IPS DF 6.9 (cell line): ENCODE measurements at places on chromosomes 3 and 15.

GRCh38 chr15:53716909-53717876 lies 42.3 kb downstream of the WDR72 start:
- no peak overlapping the region for H3K27ac ChIP-seq
- no peaks in the 10 kb centered on the region for H3K27me3 ChIP-seq
- no peak for DNase-seq
- no peaks in the 10 kb centered on the region for H3K4me1 ChIP-seq
- H3K36me3 ChIP-seq, result no peaks in the 10 kb centered on the region

DNA sequence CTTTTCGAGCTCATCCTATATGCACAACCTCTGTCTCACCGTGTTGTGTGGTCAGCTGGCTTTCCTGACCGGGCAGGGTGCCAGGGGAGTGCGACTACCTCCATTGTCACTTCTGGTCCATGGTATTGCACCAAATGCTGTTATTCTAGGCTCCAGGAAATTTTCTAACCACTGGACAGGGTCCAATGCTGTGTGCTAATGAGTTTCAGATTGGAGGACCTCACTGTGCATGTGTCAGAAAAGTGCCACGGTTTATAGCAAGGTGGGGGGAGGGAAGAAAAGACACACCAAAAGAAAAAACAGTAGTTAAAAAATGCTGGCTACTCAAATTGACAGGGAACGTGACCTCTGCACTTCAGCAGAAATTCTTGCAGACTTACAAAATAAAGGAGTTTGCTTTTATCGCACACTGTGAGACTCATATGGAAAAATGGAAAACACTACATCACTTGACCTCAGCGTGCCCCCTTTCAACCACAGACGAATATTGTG lies 480.1 kb downstream of the FOXP1 start:
- no peak overlapping the region for H3K27ac ChIP-seq
- H3K4me1 ChIP-seq, result 0 out of 2 replicates have a peak, but pooled peaks cover 1% of the 10 kb centered on the region
- no peaks in the 10 kb centered on the region for H3K36me3 ChIP-seq
- no peaks in the 10 kb centered on the region for H3K27me3 ChIP-seq
- H3K4me3 ChIP-seq, result no peak overlapping the region

- H3K4me1 ChIP-seq, result peaks cover 2% of the 10 kb centered on the region; the same call in 1 of the 2 replicates
- no peaks in the 10 kb centered on the region for H3K36me3 ChIP-seq
- H3K27ac ChIP-seq, result no peak overlapping the region
- no peak overlapping the region for H3K4me3 ChIP-seq
Measured at GRCh38 chr15:70036585-70037291, 61.0 kb downstream of the TLE3 start.

DNA sequence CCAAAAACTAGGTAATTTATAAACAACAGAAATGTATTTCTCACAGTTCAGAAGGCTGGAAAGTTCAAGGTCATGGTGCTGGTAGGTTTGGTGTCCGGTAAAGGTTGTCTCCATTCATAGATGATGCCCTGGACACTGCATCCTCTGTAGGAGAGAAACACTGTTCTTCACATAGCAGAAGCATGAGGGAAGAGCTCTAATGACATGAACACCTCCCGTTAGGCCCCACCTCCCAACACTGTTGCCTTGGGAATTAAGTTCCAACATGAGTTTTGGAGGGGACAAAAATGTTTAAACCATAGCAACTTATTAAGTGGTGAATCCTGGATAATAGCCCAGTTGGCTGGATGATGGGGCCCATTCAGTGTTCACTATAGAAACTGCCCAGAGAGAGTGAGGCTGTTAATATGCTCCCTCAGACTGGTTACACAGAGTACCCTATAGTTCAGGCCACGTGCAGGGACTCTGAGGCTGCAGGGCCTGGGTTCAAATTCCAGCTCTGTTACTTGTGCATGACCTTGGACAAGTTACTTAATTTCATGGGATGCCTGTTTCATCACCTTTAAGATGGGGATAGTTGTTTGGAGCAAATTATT lies 37.0 kb downstream of the CCNL1 start:
- no peak for DNase-seq
- no peaks in the 10 kb centered on the region for H3K27me3 ChIP-seq
- H3K4me1 ChIP-seq, result no peaks in the 10 kb centered on the region
- H3K4me3 ChIP-seq, result no peak overlapping the region

- no peak for DNase-seq
- H3K27me3 ChIP-seq, result no peaks in the 10 kb centered on the region
- no peak overlapping the region for H3K27ac ChIP-seq
- H3K4me1 ChIP-seq, result no peaks in the 10 kb centered on the region
- no peak overlapping the region for H3K4me3 ChIP-seq
Measured at GRCh38 chr3:11389386-11390268, 117.4 kb downstream of the ATG7 start.

- no peaks in the 10 kb centered on the region for H3K27me3 ChIP-seq
- H3K4me3 ChIP-seq, result no peak overlapping the region
- DNase-seq, result no peak
- no peaks in the 10 kb centered on the region for H3K4me1 ChIP-seq
- no peaks in the 10 kb centered on the region for H3K36me3 ChIP-seq
Measured at GRCh38 chr3:120170223-120170622, 76.0 kb upstream of the GSK3B start.

DNA sequence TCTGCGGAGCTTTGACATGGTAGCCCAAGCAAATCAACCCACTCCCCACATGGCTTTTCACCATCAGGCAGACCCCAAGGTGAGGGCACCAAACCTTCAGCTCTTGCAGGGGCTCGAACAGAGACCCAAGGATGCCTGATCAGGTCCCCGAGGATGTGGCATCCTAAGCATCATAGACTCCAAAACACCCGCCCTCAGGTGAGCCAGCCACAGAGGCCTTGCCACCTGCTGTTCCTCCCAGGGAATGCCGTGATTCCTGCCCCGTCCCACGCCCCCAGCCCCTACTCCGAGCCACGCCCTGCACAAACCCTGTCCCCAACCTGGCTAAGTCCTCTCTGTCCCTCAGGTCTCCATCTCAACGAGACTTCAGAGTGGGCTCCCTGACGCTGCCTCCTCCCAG lies 34.7 kb upstream of the SLC41A3 start:
- no peak overlapping the region for H3K27ac ChIP-seq
- no peaks in the 10 kb centered on the region; the same call in 1 of the 2 replicates for H3K4me1 ChIP-seq
- no peaks in the 10 kb centered on the region for H3K36me3 ChIP-seq
- H3K4me3 ChIP-seq, result no peak overlapping the region
- no peak for DNase-seq
- no peaks in the 10 kb centered on the region for H3K27me3 ChIP-seq

GRCh38 chr3:63328365-63328764 lies 50.3 kb downstream of the SYNPR start:
- H3K27me3 ChIP-seq, result no peaks in the 10 kb centered on the region
- no peaks in the 10 kb centered on the region; the same call in 1 of the 2 replicates for H3K4me1 ChIP-seq
- H3K27ac ChIP-seq, result no peak overlapping the region
- H3K36me3 ChIP-seq, result no peaks in the 10 kb centered on the region
- no peak overlapping the region for H3K4me3 ChIP-seq

- no peaks in the 10 kb centered on the region for H3K36me3 ChIP-seq
- no peak overlapping the region for H3K27ac ChIP-seq
- H3K27me3 ChIP-seq, result no peaks in the 10 kb centered on the region
- H3K4me3 ChIP-seq, result no peak overlapping the region
- no peaks in the 10 kb centered on the region for H3K4me1 ChIP-seq
Measured at GRCh38 chr3:52281981-52282801, 3.7 kb upstream of the WDR82 start.

GRCh38 chr3:128360705-128361271 lies 105.9 kb downstream of the DNAJB8 start:
- no peak for DNase-seq
- H3K27ac ChIP-seq, result no peak overlapping the region
- H3K36me3 ChIP-seq, result no peaks in the 10 kb centered on the region
- no peak overlapping the region for H3K4me3 ChIP-seq
- H3K4me1 ChIP-seq, result no peaks in the 10 kb centered on the region

DNA sequence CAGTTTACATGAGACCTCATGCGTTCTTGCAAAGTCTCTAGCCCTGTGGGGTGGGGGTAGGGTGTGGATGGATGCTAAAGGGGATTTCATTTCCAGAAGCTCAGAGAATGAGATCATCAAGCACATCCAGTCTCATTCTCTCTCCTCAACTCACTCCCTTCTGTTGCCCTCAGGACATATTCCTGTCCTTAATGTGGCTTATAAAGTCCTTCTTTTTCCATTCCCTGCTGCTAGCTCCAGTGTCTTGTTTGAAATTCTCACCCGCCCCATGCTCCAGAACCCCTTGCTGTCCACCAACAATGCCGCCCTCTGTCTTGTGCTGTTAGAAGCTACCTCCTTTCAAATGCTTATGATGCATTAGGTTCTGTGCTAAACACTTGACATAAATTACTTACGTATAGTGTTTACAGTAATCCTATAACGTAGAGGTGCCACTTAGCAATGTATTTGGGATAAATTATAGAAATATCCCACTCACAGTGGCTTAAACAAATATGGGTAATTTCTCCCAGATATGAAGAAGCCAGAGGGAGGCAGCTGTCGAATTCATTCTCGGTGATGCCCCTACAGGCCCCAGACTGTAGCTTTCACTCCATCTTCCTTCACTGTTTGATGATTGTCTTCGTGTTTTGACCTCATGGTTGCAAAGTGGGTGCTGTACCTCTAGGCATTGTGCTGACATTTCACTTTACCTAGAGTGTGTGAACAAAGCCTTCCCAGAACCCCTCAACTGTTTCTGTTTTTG lies 273.1 kb upstream of the TBL1XR1 start:
- H3K27ac ChIP-seq, result no peak overlapping the region
- no peaks in the 10 kb centered on the region for H3K36me3 ChIP-seq
- no peak for DNase-seq
- H3K27me3 ChIP-seq, result no peaks in the 10 kb centered on the region
